ENCODE measurements at places on chromosomes 4 and X.
A peak's percentile ranks its signal among the peaks of the same experiment; 100 is the strongest.

DNA sequence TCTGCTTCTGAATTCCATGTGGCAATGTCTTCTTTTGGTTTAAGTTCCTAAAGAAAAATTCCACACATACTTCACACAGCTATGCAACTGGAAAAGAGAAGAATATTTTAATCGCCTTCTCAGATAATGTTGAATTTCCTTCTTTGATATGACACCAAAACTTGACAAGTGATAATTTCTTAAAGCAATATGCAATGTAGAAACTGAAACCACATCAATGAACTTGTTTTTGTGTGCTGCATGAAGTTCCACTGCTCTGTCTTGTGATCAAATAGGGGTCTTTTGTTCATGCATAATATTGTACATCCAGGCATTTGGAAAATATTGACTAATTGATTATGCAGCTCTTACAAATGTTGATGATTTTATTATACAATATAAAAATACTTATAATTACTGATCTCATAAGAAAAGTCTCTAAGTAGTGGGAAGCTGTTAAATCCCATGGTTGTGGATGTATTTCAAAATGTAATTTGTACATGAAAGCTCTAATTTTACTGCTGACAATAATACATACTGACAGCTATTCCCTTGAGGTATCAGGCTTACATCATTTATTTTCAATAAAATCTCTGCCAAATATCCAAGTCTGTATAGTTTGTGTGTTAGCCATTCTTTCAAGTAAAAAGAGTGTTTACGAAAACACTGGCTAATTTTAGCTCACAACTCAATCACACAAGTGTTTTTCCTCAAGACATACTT lies 56.5 kb downstream of the AGA start:
- DNase-seq, result no peak

GRCh38 chr4:55906989-55907388 lies 41.8 kb upstream of the CEP135 start:
- DNase-seq, result no peak

DNA sequence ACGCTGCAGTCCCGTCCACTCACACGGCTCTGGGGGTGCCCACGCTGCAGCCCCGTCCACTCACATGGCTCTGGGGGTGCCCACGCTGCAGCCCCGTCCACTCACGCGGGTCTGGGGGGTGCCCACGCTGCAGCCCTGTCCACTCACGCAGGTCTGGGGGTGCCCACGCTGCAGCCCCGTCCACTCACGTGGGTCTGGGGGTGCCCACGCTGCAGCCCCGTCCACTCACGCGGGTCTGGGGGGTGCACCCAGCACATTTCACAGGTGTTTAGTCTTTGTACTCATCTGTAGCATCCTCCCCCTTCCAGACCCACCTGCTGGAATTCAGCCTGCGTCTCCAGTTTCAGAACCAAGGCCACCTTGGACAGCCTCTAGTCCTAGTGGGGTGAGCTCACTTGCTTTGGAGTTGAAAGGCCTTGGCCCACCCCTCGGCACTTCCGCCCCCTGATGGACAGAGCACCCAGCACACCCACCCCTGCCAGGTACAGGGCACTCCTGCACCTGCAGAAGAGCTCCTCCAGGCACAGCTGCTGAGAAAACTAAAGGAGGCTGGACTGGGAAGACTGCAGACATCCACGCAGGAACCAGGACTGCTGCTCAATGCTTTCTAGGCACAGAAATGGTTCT lies 73.0 kb downstream of the ABLIM2 start:
- DNase-seq, result no peak

DNA sequence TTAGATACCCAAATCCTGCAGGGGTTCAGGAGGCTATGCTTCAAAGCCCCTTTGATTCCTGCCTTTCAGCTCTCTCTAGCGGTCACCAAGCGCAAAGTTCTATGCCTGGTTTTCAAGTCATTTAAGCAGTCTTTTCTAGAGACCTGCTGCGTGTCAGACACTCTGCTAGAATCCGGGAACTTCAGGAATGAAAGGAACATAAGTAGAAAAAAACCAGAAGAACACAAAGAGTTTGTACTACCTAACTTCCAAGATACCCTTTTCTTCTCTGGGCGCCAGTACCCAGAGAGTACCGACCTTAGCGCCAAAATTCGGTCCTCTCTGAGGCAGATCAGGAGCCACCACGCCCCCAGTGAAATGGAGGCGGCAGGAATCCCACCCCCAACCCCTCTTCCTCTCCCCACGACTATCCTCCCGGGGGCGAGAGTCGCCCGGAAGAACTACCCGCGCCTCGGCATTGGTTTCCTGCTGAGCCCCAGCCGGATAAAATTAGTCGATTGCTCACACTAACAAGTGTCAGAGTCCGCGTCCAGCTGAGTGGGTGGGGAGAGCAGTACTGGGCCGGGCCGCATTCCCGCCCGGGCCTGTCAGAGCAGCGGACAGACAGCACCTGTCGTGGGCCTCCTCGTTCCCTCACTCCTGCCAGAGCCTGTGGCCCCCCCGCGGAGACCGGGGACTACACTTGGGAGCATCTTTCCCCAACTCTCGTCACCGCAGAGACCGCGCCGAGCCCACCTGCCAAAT lies 78.8 kb downstream of the RLIM start:
- DNase-seq, result peak; percentile 42

GRCh38 chr4:78732332-78733104 lies 43.6 kb upstream of the BMP2K start:
- no peak for DNase-seq

- DNase-seq, result no peak
Measured at GRCh38 chr4:114603497-114603896, 4.9 kb downstream of the UGT8 start.

GRCh38 chr4:99876946-99877345 lies 17.3 kb downstream of the LAMTOR3 start:
- DNase-seq, result no peak

- DNase-seq, result no peak
Measured at GRCh38 chr4:168164915-168165548, 72.7 kb downstream of the ANXA10 start.

DNA sequence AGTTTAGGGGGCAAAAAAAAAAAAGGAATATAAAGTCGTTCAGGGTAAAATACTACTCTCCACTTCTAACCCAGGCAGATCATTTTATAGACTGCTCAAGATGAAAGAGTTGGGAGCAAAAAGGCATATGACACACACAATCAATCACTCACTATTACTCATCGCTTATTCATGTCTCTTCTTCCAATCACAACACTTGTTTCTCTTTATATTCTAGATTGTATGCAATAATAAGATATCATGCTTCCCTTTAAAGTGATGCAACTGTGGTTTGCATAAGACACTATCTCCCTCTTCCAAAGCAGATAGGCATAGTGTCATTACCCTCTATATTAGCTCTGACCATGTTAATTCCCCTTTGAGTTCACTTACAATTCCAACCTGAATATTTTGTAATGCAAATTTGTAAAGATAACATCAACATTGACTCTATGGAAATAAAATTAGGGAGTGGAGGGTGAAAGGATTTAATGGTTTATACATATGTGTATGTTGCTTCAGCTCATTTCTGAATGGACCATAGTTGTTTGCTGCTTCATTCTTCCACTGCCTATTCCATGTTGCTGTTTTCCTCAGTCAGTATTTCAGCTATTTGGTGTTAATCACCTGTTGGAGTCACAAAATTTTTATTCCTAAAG lies 154.9 kb upstream of the EPHA5 start:
- no peak for DNase-seq

DNA sequence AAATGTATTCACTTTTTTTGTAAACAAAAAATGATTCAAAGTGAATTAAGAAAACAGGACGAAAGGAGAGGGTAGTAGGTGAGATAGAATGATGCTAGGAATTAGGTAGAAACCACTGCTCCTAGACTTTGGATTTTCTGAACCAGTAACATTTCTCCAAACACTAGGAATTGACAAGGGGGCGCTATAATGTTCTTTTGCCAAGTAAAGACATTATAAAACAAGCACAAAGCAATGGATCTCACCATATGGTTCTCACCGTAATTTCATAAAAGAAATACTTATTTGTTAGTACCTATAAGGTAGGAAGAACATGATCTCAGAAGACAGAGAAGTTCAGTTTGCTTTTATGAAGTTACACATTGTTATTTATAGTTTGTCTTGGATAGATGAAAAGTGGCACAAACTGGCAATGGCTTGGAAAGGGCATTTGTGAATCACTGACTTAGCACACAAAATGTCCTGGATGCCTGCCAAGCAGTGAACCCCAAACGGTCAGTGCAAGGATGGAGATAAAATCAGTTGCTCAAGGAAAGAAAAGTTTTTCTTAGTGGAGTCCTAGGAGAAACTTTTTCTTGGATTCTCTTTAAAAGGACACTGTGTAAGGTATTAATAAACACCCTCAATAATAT lies 8.1 kb upstream of the TBC1D1 start:
- DNase-seq, result no peak

DNA sequence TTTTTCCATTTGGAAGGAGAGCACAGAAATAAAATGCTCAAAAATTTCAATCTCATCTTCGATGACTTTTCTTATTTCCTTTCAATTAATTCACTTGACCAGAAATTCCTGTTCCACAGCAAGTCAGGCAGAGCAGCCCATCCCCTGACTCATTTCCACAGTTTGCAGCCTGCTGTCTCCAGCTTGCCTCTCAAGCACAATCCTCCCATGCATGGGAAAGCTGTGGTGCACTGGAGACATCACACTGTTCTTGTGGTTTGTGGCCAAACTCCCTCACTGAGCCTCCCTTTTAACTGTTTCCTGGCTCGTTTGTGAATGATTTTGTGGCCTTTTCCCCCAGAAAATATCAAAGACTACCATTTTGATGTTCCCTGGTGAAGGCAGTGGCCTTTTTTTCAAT lies 114.0 kb upstream of the ENPEP start:
- DNase-seq, result no peak

GRCh38 chr4:47213971-47214370 lies 182.6 kb downstream of the GABRB1 start:
- DNase-seq, result no peak

GRCh38 chrX:133544115-133544514 lies 128.8 kb upstream of the GPC4 start:
- no peak for DNase-seq

Data from D341Med (cell line).